ENCODE measurements at places on chromosomes 11 and 22.
A peak's percentile ranks its signal among the peaks of the same experiment; 100 is the strongest.

- DNase-seq = no peak
These were observed 19.0 kb downstream of the NCF4 start for GRCh38 chr22:36879775-36880174.

GRCh38 chr11:102583141-102583873 lies 41.8 kb downstream of the MMP20 start:
- no peak for DNase-seq

DNA sequence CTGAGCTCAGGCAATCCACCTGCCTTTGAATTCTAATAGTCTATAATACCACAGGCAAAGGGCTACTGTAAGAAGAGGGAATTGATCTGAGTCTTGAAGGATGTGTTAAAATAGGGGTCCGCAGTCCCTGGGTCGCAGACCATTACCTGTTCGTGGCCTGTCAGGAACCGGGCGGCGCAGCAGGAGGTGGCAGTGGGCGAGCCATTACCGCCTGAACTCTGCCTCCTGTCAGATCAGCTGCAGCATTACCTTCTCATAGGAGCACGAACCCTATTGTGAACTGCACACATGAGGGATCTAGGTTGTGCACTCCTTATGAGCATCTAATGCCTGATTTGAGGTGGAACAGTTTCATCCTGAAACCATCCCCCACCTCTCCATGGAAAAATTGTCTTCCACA lies 11.5 kb upstream of the TMEM123 start:
- no peak for DNase-seq

DNA sequence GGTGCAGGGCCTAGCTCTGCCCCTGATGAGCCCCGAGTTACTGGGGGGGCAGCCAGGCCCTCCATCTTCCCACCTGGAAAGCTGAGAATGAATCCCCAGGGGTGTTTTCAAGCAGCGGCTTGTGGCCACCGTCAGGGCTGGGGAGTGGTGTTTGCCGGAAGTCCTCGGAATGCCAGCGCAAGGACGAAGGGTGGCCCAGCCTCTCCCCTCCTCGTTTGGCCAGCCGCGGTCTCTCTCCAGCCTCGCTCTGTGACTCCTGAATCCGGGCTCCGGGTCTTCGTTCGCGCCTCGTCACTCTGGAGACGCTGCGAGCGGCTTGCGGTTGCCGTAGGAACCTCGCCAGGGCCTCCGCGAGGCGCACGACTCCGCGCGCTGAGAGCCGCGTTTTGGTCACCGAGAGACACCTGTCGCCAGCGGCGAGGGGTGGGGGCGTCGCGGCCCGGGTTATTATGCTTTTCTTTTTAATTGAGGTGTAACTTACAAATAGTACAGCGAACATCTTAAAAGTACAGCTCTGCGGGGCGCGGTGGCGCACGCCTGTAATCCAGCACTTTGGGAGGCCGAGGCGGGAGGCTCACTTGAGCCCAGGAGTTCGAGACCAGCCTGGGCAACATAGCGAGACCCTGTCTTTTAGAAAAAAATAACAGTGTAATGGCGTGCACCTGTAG lies 6.3 kb upstream of the KDELR3 start:
- no peak for DNase-seq

- DNase-seq = no peak
These were observed 492 bp downstream of the JHY start for GRCh38 chr11:122882857-122883645.

DNA sequence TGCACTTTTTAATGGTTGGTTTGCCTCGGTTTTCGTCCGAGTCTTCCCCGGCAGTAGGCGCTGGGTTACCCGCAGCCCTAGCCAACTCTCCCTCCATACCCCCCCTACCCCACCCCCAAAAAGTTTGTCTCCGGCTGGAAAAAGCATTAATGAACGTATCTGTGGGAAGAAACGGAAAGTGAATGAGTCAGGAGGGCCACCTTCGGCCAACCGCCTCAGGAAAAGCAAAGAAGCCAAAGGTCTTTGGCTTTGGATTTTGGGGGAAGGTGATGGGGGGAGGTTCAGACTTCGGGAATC lies 508 bp upstream of the FLI1 start:
- no peak for DNase-seq

- no peak for DNase-seq
These were observed 128.3 kb downstream of the CRYBB2 start for GRCh38 chr22:25347752-25348102.

DNA sequence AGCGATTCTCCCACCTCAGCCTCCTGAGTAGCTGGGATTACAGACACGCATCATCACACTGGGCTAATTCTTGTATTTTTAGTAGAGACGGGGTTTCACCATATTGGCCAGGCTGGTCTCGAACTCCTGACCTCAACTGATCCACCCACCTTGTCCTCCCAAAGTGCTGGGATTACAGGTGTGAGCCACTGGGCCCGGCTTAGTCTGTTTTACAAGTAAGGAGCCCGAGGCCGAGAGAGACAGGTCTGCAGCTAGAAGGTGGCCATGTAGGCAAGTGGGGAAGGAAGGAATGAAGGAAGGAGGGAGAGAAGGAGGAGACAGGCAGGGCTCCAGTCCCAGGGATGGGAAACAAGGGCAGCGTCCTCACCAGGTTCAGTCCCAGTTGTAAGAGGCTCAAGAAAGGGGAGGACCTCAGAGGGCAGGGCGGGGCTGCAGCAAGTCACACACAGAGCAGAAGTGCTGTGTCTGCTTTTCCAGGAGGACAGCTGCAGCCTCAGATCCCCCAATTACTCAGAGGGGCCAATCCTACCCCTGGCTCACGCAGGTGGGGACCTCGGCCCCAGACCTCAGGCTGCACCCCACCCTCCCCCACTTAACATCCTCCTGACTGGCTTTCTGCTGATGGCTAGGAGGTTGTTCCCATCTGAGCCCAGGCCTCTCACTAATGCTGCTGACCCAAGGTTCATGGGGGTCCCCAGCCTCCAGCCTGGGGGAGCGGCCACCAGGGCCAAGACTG lies 53.8 kb upstream of the PRR5 start:
- DNase-seq = peak; percentile 25

GRCh38 chr22:23743303-23743705 lies 7.6 kb downstream of the ZNF70 start:
- DNase-seq = no peak

DNA sequence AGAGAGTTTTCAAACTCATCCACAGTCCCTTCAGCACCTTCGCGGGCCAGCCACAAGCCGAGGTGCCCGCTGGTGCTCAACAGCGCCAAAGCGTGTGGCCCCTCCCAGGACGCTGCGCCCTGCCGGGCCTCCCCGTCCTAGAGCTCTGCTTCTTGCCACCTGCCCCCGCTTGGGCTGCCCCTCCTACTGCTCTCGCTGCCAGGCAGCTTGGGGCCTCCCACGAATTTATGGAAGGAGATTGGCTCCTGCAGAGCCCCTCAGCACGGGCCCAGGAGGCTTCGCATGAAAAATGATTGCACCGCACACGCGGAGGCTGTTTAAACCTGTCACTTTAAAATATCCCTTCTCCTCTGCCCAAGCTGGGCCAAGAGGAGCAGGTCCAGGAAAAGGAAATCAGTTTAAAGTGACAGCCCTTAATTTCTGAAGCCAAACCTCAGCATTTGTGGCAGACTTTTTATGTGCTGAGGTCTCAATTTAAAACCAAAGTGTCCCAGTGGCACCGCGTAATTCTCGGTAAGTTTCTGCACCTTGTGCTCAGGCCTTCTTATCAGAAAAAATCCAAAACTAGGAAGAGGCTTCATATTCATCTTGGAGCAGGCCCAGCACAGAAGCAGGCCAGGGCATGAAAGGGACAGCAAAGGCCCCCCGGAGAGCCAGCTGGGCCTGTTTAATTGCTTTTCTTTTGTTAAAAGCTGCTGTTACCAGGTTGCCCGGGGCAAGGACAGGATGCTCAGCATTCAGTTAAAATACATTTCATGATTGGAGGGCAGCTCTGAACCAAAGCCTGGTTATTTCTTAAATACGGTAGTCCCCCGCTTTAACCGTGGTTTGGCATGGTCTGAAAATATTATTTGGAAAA lies 303.6 kb downstream of the OPCML start:
- no peak for DNase-seq
